ENCODE measurements at places on chromosomes 4 and X.

GRCh38 chr4:113433116-113433515 is 328.4 kb downstream of the CAMK2D start:
- DNase-seq = no peak

DNA sequence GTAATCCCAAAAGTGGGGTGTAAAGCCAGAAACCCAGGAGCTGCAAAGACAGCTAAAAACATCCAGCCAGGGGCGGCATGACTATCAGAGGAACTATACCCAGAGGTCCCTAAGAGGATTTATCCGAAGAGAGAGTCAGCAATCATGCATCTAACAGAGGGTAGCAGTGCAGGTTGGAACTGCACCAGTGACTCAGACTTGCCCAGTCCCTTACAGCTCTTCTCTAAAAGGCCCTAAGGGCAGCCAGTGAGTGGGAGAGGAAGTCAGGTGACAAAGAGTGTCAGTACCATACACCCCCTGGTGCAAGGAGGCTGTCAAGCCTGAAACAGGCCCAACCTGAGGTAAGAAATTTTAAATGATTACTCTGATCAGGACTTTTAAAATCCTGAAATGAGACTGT is 88.1 kb downstream of the CAMK2D start:
- DNase-seq = no peak

GRCh38 chrX:13015536-13016236 is 28.7 kb downstream of the FAM9C start:
- no peak for DNase-seq

DNA sequence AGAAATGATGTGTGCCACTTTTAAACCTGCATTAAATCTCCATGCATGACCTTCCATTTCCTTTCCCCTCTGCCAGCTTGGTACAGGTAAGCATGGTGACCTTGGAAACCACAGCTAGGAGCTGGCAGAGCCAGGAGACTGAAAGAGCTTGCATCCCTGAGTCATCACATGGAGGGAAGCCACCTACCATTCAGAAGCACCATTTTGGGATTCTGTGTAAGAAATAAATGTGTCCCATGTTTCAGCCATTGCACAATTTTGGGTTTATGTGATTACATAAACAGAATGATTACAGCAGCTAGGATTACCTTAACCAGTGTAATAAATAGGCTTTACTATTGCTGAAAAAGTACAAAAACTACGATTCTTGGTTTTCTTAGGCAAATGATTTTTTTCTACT is 17.3 kb upstream of the CCDC149 start:
- no peak for DNase-seq

- peak; percentile 2 for DNase-seq
Measured at GRCh38 chrX:119398587-119398973, 556 bp upstream of the SLC25A43 start.

DNA sequence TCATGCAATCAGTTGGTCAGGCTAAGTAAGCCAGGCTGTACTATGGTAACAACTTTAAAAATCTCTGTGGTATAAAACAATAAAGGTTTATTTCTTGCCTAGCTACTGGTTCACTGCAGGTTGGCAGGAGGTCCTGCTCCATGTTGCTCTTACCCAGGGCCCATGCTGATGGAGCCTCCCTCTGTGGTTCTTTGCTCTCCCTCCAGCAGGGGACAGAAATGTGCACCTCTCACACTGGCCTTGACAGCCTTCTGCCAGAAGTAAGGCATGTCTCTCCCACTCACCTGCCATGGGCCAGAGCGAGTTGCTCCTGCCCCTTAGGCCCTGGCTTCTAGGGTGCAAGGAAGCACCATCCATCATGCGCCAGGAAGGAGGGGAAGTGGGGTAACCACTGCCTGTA is 31.1 kb downstream of the CLDN22 start:
- peak; percentile 6 for DNase-seq

GRCh38 chr4:99651811-99652485 is 5.7 kb downstream of the C4orf54 start:
- DNase-seq = no peak

DNA sequence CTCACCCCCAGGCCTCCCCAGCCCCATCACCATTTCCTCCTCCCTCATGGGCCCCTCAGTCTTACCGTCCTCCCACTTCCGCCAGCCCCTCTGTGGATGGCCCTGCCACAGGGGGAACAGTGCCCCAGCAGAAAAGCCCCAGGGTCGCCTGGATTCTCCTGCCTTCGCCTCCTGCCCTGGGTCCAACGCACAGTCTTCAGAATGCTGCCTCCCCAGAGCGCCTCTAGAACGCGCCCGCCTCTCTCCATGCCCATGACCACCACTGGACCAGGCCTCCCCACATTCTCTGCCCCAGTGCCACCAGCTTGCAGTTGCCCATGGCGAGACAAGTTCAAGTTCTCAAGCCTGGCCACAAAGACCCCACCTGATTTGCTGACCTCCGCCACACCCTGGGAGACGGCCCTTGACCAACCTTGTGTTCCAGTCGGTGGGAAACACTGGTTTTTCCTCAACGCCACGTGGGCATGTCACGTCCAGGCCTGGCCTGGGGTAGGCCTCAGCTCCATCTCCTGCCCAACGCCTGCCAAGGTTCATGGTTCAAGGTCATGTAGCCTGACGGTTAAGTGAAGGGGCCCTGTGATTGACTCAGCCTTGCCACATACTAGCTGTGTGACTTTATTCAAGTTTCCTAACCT is 634 bp upstream of the PLXNB3 start:
- no peak for DNase-seq

GRCh38 chr4:150010525-150011126 is 67.6 kb upstream of the DCLK2 start:
- DNase-seq = peak; percentile 32

GRCh38 chr4:3284734-3285557 is 7.9 kb upstream of the RGS12 start:
- no peak for DNase-seq

GRCh38 chrX:68249401-68249831 is 183.9 kb downstream of the OPHN1 start:
- DNase-seq = no peak

DNA sequence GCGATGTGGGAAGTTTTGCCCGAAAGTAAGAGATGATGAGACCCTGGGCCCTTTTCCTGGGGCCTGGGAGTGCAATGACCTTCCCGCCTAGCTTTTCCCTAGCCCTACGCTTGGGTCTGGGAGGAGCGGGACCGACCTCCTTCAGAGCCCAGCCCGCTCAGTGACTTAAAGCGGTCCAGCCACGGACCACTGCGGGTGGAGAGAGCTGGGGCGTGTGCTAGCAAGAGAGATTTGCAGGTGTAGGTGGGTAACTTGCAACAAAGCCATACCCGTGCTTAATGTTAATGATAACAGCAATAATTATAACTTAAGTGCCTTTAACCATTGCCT is 503 bp upstream of the PDE5A start:
- no peak for DNase-seq

DNA sequence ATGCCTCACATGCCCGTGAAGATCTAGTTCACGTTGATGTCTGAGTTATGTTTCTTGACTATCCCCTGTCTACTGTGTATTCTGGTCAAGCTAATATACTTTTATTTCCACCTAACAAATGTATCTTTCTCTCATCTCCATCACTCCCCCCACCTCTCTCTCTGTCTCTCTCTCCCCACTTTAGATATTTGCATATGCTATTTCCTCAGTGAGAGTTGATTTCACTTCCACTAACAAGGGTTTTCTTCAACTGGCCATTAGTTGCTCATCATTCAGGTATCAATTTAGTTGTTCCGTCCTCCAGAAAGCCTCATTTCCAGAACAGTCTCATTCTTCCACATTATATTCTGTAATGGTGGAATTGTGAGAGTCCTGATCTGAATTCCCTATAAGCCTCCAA is 1777.8 kb upstream of the TENM3 start:
- DNase-seq = no peak

DNA sequence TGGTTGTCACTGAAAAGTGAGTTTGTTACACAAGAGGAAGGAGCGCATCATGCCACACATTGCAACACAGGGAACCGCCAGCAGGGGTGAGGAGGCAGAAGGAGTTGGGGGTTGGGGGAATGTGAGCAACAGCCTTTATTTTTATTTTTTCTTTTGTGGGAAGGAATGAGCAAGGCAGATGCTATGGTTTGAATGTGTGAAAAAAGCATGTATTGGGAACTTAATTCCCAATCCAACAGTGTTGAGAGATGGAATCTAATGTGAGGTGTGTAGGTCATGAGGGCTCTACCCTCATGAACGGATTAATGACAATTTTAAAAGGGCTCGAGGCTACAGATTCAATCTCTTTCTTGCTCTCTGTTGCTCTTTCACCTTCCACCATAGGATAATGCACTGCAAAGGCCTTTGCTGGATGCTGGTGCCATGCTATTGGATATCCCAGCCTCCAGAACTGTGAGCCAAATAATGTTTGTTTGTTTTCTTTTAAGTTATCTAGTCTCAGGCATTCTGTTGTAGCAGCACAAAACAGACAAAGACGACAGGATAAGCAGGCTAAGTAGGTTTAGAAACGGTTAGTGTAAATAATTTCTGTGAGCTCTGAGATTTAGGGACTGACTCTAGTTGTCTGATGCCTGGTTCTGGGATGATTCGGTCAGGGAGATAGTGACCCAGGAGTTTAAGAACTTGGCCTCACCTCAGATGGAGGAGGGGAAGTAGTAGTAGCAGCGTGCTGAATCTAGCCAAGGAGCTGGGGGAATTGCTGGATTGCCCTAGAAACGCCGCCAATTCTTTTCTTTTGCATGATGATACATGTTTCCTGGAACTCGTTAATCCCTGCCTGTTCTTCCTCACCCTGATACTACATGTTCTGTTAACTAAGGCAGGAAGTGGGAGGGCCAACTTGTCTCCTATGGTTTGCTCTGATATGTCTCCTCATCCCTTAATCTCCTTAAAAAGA is 156.6 kb upstream of the CTSO start:
- no peak for DNase-seq

GRCh38 chr4:124953061-124953460 is 240.5 kb upstream of the ANKRD50 start:
- DNase-seq = no peak

DNA sequence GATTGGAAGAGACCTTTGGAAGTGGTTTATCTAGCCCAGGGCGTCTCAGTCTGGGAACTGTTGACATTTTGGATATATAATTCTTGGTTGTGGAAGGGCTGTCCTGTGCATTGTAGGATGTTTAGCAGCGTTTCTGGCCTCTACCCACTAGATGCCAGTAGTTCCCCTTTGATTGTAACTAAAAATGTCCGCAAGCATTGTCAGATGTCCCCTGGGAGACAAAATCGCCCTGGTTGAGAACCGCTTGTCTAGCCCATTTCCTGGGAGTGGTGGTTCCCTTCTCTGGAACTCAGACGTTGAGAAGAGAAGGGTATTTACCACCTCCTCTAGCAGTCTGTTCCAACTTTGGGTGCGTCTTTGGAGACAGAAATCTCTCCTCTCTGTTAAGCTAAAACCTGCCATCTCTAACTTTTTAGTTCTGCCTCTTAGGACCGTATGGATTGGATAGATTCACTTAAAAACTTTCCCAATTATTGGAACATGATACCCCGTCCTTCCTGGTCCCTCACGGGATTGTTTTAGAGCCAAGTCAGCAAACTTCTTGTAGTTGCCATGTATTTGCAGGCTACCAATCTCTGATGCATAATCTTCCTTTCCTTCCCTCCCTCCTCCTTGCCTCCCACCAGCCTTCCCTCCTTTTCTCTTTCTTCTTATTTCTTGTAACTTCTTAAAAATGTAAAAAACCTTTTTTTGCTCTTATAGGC is 13.9 kb downstream of the TMEM165 start:
- no peak for DNase-seq

DNA sequence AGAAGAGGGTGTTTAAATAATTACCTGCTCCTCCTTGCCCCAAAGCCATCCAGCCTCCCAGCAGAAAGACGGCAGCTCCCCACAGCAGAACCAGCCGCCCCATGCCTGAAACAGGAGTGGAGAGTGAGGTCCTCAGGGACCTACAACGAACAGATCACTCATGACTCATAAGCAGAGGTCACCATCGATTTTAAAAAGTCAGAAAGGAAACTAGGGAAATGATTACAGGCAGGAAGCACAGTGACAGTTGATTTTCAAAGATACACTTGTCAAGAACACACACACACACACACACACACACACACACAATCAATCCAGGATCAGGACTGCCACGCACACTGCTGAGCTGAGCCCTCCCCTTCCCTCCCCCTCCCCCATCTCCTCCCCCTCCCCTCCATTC is at the start of gene CRLF2:
TSS of gene CRLF2 (minus strand) at position 118 of the 400 bp plus-strand sequence. CDS start at position 103, 15 bp downstream.
- DNase-seq = no peak

- DNase-seq = no peak
Measured at GRCh38 chr4:109238746-109239145, 63.7 kb downstream of the COL25A1 start.

DNA sequence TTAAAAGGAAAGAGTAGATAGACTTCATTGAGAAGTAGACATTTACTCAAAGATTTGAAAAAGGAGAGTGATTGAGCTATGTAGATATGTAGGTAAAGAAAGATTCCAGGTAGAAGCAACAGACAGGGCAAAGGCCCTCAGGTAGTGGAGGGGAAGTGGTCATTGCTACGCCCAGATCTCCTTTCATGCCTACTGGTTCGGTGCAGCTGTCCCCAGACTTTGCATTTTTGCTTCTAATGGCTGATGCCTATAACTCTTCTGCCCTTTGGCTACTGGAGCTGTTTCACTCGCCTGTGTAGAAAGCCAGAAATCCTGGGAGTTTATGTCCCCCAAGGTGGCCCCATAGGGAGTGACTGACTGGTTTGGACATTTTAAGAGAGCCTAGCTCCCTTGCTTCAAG is 16.9 kb upstream of the ARMCX2 start:
- DNase-seq = no peak

GRCh38 chr4:152901205-152901604 is 34.9 kb upstream of the FHDC1 start:
- no peak for DNase-seq

DNA sequence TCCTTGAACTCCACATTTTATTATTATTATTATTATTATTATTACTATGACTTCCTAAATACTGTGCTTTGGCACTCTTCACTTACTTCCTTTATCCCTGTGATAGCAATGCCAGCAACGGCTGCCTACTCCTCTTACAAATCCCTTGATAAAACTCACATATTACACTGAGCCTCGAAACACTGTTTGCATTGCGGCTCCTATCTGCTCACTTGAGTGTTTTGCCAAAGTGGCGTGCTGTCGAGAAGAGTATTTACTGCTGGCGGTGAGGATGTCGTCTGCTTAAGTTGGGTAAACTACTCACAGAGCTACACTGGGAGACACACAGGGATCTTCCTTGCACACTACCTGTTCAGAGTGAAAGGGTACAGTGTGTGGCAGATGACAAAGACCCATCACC is 143.4 kb upstream of the VCX3A start:
- no peak for DNase-seq

DNA sequence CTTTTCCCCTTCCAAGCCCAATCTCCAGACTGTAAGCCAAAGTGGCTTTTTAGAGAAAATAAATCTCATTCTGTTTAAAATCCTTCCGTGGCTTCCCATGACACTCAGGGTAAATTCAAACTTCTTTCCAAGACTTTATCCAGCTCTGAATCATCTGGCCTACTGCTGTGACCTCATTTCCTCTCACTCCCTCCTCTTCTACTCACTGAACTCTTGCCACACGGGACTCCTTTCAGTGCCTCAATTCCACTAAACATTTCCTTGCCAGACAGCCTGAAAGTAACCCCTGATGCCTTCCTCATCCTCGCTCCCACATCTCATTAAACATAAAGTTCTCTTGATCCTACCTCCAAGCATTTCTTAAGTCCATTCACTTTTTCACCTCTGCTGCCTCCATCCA is 27.8 kb upstream of the RNF128 start:
- DNase-seq = no peak

Measured in erythroblast (primary cell).